Stimulated activated CD4-positive, alpha-beta T cell treated with anti-CD3 and anti-CD28 coated beads, Interleukin-1b, Interleukin-23, amount 100 ng/mL, for 1 hour (primary cell): ENCODE measurements at places on chromosomes 4 and X.

GRCh38 chr4:152848508-152848907, 68.8 kb downstream of the ARFIP1 start:
- no peak for DNase-seq

DNA sequence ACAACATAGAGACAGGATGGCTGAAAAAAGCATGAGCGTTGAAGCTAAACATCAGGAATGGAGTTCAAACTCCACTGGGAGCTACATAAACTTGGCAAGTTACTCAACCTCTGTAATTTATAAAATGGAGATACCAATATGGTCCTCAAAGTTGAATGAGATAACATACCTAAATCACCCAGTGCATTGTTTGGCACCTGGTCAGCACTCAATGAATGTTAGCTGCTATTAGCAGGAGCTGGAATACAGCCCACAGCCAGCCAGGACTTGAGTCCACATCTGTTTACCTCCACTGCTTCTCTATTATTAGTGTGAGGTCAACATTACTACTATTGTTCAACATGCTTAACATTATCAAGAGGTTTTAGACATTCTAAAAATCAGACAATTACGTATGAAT, 97.9 kb downstream of the NR3C2 start:
- no peak for DNase-seq

DNA sequence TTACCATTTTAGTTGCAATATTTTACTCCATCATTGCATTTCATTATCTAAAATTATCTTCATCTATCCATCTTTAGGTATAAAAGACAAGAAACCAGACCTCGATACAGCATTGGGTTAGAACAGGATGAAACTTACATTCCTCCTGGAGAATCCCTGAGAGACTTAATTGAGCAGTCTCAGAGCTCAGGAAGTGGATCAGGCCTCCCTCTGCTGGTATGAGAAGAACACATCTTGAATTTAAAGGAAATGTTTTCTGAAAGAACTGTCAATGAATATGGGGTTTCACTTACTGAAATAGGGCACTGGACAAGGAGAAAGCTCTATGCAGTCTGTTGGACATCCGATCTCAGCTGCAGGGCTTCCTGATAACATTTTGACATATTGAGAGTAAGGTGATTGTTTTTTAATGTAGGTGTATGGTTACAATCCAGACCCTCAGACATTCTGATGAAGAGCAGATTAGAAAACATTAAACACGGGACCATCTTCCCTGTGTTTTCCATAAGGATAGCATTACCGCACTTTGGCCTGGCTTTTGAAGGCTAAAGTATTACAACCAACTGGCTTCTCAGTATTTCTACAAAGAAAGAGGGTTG, 367.2 kb downstream of the BMPR1B start:
- DNase-seq, result no peak

GRCh38 chr4:6257247-6258025, 12.2 kb upstream of the WFS1 start:
- DNase-seq, result no peak

- DNase-seq, result no peak
Observed at GRCh38 chrX:39857780-39858179, 240.0 kb downstream of the BCOR start.

- no peak for DNase-seq
Observed at GRCh38 chrX:643241-643595, 12.6 kb downstream of the SHOX start.

DNA sequence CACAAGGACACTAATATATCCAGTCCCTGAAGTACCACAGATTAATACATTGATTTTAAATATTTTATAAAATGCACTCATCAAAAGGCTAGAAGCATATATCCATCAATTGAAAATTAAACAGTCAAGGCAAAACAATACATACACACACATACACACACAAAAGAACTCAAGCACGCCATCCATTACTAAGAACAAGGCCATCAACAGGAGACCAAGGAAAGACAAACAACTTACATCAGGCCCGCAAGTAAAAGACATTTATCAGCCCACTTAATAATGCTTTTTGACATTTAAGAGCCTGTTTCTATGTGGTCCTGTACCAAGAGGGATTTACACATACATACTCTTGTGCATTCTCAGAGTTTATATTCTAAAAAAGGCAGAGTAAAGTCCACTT, 50.0 kb upstream of the ZNF827 start:
- no peak for DNase-seq

- DNase-seq, result no peak
Observed at GRCh38 chrX:150547375-150548115, 20.9 kb upstream of the MTM1 start.

GRCh38 chr4:121156822-121157769, 7.0 kb downstream of the TNIP3 start:
- no peak for DNase-seq

DNA sequence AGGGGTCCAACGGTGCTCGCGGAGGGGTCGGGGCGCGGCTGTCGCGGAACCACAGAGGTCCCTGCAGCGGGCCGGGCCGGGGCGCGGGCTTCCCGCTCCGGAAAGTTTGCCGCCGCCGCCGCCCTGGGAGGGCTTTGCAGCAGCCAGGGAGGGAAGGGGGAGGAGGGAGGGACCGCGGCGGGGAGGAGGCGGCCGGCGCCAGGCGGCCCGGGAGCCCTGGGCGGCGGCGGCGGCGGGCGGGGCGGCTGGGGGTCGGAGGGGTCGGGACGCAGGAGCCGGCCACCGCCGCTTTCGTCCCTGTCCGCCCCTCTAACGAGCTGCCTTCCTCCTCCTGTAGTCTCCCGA, 375 bp downstream of the FGFR3 start:
- no peak for DNase-seq

DNA sequence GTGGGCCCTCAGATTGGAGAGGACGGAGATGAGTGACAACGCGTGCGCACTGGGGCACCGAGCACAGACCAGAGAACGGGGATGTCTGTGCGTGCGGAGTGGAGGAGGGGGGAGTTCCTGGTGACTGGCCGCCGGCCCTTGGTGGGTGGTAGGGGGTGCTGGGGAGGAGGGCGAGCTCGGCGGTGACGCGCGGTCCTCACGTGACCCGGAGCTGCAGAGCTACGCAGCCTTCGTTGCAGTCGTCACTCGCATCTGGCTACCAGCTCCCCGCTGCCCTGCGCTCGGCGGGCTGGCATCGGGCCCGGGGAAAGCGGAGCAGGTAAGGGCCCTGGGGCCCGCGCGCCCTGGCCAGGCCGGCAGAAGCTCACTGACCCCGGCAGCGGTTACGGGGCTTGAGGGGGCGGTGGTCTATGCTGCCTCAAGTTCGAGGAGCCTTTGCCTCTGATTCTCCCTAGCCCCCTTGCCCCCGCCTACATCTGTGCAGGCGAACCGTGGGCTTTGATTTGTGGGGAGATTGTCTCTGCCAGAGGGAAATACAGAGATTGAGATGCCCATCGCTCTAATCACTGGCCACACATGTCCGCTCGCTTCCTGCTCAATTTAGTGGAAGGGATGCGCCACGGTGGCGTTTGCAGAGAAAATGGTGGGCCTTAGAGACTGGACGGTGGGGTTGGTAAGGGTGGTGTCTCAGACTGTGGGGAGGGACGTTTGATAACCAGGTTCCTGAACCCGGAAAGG, at the start of gene ARMCX4:
Gene ARMCX4 (plus strand): TSS at position 245 of the 738 bp plus-strand sequence. CDS start 3,134 bp downstream, outside the sequence.
- peak; percentile 26 for DNase-seq

DNA sequence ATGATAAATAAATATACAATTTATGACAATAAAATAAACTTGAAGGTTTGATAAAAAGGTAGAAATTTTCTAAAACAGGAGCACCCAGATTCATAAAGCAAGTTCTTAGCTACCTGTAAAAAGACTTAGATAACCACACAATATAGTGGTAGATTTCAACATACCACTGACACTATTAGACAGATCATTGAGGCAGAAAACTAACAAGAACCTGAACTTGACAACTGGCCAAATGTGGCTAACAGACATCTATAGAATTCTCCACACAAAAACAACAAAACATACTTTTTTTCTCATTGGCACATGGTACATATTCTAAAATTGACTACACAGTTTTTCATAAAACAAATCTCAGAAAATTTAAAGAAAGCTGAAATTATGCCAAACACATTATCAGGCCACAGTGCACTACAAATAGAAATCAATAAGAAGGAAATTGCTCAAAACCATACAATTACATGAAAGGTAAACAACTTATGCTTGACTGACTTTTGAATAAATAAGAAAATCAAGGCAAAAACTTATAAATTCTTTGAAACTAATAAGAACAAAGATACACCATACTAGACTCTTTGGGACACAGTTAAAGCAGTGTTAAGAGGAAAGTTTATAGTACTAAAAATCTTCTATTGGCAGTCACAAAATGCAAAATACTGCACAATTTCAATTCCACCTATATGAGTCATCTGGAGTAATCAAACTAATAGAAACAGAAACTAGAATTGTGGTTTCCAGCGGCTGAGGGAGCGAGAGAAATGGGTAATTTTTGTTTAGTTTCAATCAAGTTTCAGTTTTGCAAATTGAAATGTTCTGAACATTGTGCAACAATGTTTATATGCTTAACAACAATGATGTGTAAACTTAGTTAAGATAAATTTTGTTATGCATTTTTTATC, 925.6 kb downstream of the SH3BGRL start:
- no peak for DNase-seq

DNA sequence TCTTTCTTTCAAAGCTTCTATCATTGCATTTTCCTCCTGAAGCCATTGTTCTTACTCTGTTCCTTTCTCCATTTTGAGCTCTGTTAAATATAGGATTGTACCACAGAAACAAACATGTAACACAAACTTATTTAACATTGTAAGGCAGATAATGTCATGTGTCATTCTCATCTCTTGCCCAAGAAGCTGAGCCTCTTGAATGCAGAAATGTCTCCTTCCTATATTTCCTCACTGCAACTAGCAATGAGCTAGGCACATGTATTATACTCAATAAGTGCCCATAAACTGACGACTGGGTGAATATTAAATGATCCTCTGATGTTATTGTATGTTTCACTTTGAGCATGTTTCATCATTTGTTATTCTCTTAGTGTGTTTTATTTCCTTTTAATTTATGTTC, 56.7 kb upstream of the SLC7A11 start:
- DNase-seq, result no peak

DNA sequence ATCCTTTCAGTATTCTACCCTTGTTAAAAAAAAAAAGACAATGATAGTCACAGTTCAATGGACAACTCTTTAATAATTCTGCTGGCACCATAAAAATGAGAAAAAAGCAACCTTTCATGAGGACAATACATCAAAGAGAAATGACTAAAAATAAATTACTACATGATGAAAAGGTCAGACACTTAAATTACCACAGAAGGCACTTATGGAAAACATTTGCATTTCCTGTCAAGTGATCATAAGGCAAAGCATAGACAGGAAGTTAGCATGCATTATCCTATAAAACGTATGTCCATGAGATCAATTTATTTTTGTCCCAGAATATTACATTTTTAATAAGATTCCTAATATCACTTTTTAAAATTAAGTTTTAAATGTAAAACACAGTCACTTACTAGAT, 303.8 kb downstream of the SPOCK3 start:
- no peak for DNase-seq

DNA sequence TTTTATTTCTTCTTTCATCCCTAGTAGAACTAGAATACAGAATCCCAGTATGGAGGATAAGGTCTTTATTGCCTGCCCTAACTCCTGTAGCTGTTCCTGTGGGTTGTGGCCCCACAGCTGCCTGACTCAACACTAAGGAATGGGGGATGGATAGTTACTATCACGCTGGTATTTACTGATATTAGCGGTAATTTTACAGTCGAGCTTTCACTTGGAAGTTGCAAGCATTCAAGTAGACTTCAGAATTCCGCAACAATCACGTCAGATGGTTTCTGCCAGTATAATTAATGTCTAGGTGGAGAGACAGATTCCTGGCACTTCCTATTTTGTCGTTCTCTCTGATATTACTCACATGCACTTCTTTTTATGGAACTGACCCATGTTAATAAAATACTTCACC, 489.8 kb downstream of the PABPC4L start:
- DNase-seq, result no peak

DNA sequence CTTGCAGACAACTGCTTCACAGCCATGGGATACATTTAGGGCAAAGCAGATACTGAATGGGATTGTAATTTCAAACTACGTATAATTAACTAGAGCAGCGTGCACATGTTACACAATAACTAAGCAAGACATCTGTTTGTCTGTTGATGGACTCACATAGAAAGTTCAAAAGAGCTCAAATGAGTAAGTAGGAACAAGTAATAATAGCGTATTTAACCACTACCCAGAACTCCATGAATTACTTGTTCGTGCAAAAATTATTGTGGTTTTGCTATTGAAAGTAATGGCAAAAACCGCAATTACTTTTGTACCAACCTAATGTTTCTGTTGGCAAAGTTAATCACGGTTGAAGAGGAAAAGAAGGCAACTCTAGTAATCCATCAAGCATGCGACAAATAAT, 825.4 kb downstream of the PCDH18 start:
- DNase-seq, result no peak

- DNase-seq, result no peak
Observed at GRCh38 chr4:174320494-174321199, 36.9 kb downstream of the CEP44 start.
